ENCODE measurements at places on chromosomes 6 and 20.

DNA sequence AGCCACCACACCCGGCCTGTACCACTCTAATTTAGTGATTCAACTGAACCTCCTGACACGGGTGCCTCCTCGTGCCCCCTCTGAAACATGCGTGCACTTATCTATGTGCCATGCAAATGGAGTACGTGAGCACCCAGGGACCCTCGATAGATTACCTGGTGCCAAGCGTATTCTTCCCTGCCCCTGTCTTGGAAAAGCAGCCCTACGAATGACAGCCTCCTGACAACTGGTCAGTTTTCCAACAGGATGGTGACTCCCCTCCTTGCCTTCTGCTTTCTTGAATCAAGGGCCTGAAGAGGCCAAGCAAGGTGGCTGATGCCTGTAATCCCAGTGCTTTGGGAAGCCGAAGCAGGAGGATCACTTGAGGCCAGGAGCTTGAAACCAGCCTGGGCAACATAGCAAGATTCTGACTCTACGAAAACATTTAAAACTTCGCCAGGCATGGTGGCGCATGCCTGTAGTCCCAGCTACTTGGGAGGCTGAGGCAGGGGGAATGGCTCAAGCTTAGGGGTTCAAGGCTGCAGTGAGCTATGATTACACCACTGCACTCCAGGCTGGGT lies 25.4 kb upstream of the SYNJ2 start:
- DNase-seq = no peak

GRCh38 chr6:142635130-142635529 lies 309.8 kb downstream of the HIVEP2 start:
- DNase-seq = no peak

- DNase-seq = no peak
Measured at GRCh38 chr20:57879779-57880570, 170.2 kb upstream of the PMEPA1 start.

DNA sequence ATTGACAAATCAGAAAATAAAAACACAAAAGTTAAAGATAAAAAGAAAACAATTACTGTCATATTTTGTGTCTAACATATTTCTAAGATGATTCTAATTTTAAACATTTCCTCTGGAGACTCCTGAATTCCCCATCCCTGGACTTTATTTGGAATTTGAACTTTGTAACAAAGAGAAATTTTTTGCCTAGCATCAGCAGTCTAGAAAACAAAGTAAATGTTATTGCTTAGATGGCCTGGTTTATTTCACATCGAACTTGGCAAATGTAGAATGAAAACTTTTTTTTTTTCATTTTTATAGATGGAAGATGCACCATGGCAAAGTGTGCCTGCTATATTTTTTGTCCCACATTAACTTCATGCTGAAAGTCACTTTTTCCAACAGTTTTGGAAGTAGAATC lies 159.1 kb downstream of the TBX18 start:
- no peak for DNase-seq

DNA sequence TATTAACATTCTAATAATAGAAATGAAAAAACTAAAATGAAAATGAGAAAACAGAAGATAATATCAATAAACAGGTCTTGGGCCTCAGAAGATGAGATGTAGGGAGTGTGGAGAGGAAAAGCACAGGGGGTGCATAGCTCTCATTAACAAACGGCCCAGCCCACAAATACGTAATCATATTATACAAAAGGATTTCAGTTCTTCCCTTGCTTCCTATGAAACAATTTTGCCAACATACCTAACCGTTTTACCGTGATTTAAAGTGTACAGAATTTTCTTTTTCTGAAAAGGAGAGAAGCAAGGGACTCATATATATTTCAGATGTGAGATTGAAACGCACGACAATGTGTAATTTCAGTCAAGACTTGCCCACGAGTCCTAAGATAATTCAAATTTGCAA lies 136.0 kb downstream of the HFE start:
- DNase-seq = no peak

GRCh38 chr6:145349950-145350510 lies 385.3 kb downstream of the EPM2A start:
- no peak for DNase-seq

DNA sequence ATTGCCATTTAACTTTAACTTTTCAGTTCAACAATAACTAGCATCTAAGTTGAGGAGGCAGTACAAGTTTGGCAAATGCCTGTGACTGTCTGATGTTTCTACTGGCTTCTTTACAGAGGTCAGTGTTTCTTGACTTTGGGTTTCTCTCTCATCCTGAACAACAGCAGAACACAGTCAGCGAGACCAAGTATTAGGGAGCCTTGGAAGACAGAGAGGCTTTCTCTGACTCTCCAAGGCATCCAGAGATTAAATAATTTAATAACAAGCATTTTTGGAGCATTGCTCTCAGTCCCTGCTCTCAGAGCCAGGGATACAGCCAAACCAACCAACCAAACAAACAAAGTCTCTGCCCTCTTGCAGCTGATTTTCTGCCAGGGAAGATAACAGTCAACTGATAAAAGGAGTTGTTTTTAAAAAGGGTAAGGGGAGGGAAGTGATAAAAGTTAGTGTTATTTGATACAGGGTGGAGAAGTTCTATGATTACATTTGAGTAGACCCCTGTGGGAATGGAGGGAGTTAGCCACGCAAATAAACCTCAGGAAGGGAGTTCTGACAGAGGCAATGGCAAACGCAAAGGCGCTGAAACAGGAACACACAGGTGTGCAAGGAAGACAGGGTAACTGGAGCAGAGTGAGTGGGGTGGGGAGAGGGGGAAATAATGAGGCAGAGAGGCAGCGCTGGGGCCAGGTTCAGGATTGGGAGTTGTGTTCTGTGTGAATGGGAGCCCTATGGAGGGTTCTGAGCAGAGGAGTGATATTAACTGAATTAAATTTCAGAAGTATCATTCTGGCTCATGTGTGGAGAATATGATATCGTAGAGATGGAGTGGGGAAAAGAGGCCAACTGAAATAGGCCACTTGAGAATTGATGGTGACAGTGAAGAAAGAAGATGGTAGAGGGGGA lies 55.2 kb downstream of the SEL1L2 start:
- no peak for DNase-seq
